ENCODE measurements at places on chromosomes 12 and 14.

GRCh38 chr12:46557539-46558373 lies 185.2 kb upstream of the SLC38A2 start:
- no peak for DNase-seq

DNA sequence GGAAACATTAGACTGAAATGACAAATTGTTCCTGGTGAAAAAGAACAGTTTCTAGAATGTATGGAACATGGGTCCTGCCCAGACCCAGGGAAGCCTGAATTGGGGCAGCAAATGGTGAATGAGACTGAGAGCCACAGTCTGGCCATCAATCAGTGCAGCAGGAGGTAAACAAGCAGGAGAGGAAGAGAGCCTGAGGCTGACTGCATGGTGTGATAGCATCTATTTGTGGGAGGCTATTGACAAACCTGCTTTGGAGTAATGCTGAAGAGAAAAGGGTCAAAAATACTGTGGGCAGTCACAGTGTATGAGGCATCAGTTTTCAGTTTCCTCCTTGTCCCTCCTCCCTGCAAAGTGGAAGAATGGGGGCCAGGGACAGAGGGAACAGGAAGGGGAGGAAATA lies 136.8 kb downstream of the ANKS1B start:
- no peak for DNase-seq

- no peak for DNase-seq
These were observed 84.1 kb upstream of the PLEKHA5 start for GRCh38 chr12:19045426-19045825.

- DNase-seq, result no peak
These were observed 1.2 kb downstream of the FOS start for GRCh38 chr14:75279763-75280290.

- no peak for DNase-seq
These were observed 13.7 kb upstream of the DERA start for GRCh38 chr12:15897433-15897832.

- no peak for DNase-seq
These were observed 145.0 kb downstream of the SAMD4A start for GRCh38 chr14:54711812-54712464.

DNA sequence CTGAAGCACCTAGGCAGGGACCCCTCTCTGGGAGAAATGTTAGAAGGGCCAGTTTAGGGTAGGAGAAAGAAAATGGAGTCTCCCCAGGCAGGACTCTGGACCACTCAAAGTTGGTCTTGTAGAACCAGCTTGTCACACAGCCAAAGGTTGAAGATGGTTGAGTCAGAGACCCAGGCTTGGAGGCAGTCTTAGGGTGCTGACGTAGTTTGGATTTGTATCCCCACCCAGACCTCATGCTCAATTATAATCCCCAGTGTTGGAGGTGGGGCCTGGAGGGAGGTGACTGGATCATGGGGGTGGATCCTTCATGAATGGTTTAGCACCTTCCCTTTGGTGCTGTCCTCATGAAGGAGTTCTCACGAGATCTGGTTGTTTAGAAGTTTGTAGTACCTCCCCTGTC lies 121.2 kb downstream of the CRACR2A start:
- DNase-seq, result no peak

DNA sequence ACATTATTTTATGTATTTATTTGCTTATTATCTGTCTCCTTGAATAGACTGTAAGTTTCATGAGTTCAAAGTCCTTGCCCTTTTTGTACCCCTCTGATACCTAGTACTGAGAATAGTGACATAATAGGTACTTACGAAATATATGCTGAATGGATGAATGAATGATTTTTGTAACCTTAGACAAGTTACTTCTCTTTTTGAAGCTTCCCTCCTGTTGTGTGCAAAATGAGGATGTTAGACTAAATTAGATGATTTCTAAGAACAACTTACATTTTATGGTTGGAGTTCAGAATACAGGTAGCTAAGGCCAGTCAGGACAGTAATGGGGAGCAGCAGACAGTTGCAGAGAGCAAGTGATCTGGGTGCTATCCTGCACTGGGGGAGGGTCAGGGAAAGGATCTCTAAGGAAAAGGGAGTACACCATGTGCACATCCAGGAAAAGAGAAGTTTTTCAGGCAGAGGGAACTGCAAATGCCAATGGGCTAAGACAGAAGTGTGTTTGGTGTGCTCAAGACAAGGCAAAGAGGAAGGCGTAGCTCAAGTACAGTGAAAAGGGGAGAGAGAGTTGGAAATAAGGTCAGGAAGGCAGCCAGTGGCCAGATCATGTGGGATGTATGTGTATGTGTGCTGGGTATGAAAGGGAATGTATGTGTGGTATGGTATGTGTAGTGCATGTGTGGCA lies 59.4 kb upstream of the AMIGO2 start:
- no peak for DNase-seq

- DNase-seq, result no peak
These were observed 60.1 kb upstream of the PYGL start for GRCh38 chr14:51004352-51004800.

GRCh38 chr12:112796067-112796466 lies 4.5 kb downstream of the RPH3A start:
- no peak for DNase-seq

- DNase-seq, result no peak
These were observed 28.7 kb upstream of the LRP1-AS start for GRCh38 chr12:57176139-57176477.

DNA sequence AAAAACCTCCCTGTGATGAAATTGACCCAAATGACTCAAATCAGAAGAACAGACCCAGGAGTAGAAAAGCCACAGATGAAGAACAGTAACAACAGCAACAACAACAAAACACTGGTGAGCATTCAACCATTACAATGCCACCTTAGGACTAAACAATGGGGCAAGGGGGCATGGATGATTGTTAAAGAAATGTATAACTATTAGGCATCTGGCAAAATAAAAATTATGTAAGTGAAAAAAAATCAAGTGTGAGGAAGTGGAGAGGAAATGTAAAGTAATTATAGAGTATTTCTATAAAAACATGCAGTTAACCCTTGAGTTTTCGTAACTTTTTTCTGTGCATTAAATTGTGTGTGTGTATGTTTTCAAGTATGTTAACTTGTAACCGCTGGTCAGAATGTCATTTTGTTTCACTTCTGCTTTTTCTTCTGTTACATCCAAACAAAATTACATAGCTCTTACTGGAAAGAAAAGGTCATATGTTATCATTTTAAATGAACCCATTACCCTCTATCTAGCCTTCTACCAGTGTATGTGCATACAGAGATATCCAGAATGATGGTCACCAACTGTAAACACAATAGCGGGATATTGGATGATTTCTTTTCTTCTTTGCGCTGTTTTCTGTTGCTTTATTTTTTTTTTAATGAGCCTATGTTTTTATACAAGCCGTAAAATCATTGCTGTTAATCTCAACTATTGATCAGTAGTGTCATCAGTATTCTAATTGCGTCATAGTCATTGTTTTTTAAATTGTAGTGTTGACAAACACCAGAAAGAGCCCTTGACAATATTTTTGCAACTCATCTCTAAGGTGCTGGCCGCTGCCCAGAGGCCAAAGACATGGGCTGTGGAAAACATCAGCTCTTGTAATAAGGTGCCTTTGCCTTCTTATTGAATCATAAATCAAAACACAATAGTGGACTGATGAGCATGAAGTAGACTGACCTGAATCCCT lies 170.6 kb downstream of the CRADD start:
- no peak for DNase-seq

GRCh38 chr12:105523164-105524057 lies 192.9 kb downstream of the C12orf75 start:
- DNase-seq, result no peak

GRCh38 chr14:73461478-73462047 lies 3.2 kb upstream of the NUMB start:
- DNase-seq, result no peak

- DNase-seq, result no peak
These were observed 34.7 kb downstream of the GRIP1 start for GRCh38 chr12:66644151-66644550.

- no peak for DNase-seq
These were observed 104.3 kb upstream of the PPFIA2 start for GRCh38 chr12:81863406-81863805.

GRCh38 chr14:54387328-54387727 lies 9.5 kb upstream of the CDKN3 start:
- DNase-seq, result no peak

DNA sequence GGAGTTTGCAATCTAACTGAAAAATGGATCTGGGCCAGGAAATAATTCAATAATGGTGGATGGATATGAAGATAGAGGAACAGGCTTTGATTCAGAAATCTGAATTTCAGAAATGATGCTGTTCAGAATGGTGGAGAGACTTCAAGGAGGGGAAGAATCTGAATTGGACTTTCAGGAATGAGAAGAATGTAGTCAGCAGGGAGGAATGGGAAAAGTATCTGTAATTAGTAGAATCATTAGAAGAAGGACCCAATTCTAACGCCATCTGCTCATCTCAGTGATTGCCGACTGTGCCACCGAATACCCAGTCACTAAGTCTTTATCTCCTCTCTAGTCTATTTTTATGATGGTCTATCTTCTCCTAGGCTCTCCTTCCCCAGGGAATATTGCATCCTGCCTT lies 363.2 kb downstream of the GALC start:
- no peak for DNase-seq

DNA sequence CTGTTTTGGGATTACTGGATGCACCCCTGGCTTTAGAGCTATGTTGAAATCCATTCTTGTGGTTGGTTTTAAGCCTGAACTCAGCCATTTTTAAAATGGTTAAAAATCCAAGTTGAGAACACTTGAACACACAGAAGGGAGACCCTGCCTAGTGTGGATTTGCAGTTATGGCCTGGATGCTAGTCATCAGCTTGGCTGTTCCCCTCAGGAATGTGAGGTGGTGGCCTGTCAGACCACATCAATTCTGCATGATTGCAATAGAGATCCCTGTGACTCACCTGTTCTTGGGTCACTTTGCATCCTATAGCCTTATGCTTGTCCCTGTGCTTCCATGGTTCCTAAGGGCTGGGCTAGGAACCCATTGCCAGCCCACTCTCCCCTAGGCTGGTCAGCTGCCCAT lies 454.1 kb downstream of the ATP23 start:
- no peak for DNase-seq

- peak; percentile 79 for DNase-seq
These were observed 32.1 kb downstream of the BAZ1A start for GRCh38 chr14:34843011-34843554.

DNA sequence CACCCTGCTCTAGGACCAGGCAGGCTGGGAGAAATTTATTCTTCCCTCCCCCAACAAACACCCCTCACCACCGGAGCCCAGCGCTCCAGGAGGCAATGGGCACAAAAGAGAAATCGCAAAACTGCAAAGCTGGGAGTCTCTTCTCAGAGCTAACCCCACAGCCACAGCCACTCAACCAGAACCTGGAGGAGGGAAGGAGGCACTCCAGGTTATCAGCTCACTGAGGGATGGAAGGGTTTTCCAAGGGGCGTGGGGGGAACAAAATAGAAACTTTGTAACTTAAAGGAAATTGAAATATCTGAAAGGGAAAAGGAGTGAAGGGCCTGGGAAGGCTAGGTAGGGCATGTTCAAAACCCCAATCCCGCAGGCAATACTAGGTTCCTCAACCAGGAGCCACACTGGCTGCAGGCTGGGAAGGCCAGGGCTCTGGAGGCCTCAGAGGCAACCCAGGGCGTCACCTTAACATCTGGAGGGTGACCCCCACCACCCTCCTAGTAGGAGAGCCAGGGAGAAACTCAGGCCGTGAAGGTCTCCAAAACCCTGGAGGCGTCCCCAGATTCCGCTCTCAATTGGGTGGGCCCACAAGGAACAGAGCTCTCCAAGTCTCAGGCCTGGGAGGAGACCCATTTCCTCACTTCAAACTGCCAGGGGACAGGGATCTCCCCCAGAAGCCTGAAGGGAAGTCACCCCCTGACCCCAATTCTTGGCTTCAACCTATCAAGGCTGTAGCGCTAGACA lies 3.2 kb downstream of the KDM2B start:
- no peak for DNase-seq

DNA sequence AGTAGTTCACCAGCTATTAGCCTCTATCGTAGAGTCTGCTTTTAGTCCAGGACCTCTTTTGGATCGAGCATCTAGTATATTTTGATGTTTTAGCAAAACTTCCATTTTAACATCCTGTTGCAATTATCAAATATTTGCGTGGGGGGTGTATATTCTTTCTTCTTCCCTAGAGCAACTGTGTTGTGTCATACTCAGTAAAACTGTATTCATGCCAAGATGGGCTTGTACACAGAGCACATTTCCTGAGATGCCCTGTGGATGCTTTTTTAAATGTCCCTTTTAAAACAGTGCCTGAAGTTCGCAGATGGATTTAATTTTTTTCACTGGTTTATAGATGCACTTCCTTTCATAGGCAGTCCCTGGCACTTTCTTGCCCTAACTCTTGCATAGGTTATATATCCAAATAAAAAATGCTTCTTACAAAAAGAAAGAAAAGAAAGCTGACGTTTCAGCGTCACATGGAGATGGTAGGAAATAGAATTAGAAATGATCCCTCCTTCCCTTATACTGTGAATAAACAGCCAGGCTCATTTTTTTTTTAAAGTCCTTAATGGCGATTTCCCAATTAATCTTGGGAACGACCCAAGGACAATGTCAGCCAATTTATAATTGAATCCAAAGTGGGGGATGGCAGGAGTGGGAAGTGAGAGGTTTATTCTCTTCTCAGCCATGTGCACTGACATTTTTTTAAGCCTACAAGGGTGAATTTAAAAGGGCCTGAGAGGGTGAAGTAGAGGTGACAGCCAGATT lies 247.0 kb downstream of the SLC41A2 start:
- DNase-seq, result peak; percentile 12

- no peak for DNase-seq
These were observed at the start of gene DBX2 for GRCh38 chr12:45050751-45051571. DBX2 (minus strand) TSS chr12:45051099; CDS start chr12:45050927, 172 bp downstream.

GRCh38 chr12:85720308-85721033 lies 115.7 kb downstream of the RASSF9 start:
- no peak for DNase-seq

- DNase-seq, result no peak
These were observed 65.9 kb downstream of the DAAM1 start for GRCh38 chr14:59254146-59254910.

DNA sequence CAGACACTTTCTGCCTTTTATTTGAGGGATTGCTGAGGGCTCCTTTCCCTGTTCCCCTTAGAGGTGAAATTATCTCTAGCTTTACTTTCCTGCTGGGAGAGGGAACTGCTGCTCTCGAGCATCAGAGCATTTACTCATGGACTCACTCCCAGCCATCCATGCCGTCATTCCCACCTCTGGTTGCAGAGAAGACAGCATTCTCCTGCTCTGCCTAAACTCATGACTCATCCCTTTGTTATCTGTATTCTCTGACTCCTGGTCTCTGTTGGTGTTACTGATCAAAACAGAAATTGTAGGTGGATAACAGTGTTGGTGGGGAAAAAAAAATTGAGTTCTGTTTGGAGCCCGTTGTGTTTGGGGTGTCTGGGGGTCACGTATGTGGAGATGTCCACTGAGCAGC lies 159.3 kb downstream of the TTC8 start:
- peak; percentile 78 for DNase-seq

DNA sequence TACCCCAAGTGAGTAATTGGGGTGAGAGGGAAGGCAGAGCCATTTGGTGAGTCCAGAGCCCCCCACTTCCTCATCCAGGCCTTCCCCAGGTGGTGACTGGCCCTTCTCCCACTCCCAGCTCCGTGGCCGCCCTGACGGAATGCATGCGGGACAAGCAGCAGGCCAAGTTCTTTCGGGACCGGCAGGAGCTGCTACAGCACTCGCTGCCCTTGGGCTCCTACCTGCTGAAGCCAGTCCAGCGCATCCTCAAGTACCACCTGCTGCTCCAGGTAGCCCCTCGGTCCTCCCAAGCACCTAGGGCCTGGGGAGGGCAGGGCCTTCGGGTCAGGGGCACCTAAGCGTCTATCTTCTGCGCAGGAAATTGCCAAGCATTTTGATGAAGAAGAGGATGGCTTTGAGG lies 26.5 kb downstream of the PLEKHG3 start:
- no peak for DNase-seq
